NCI-H345 (cell line): ENCODE measurements at places on chromosomes 2 and 18.

DNA sequence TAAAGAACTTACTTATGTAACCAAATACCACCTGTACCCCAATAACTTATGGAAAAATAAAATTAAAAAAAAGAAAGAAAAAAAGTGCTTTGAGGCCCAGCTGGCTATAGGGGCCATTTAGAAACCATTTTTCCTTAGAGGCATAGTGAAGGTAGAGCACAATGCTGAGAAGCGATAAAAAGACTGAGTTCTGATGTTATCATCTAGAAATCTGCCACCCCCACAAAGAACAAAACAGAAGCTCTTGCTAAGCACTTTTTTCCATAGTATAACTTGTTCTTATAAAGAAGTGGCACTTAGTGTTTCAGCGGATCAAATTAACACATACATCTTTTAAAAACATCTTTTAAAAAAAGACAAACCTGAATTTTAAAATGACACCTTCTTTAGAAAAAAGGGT lies 51.4 kb downstream of the ICOS start:
- no peak for DNase-seq

DNA sequence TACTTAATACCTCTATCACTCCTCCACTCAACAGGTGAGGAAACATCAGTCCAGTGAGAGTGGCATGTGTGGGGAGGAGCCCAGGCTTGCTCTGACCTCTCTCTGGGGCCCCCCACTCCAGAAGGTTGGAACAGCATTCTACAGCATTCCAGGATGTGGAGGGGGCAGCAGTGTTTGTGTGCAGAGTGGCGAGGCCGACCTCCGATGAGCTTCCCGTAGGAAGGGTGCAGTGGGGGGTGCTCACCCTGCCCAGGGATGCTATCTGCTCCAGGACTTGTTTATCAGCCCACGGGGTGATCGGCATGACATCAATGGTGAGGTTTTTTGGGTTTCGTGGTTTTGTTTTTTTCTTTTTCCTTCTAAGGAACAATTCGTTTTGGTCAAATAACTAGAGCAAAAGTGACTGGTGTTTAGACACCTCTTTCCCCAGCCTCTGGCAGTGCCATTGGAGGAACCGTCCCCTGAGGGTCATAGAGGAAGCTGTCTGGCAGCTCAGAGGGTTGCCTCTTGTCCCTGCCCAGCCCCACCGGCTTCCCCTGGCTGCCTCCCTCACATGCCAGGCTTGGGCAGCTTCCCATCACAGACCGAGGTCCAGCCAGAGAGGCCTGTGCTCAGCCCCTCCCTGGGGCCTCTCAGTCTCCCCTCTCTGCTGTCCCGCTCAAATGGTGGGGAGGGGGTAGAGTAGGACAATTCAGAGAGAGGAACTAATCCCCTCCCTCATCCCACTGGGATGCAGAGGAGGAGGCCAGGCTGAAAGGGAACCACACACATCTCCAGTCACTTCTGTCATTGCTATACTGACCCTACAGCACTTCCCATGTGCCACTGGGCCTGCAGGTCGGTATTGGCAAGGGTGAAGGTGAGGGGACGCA lies 96.5 kb downstream of the ZFP36L2 start:
- DNase-seq: no peak

DNA sequence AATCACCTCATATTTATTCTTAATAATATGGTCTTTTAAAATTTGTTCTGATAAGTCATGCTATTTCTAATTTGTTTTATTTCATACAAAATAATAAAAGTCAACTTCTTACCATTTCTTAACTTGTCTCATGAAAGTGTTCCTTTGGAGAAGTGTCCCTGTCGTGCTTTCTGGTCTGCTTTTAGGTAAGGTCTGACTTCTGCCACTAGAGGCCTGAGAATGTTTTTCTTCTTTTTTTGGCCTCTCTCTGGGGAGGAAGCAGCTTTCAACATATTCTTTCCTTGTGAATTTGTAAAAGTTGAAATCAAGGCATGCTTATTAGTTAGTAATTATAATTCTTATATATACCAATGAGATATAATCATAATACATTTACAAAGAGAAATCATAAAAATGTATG lies 39.4 kb downstream of the MAP2 start:
- DNase-seq: no peak

- DNase-seq: no peak
Observed at GRCh38 chr2:12498704-12499103, 218.0 kb upstream of the TRIB2 start.

GRCh38 chr2:224946895-224947294 lies 95.4 kb downstream of the DOCK10 start:
- DNase-seq: no peak

DNA sequence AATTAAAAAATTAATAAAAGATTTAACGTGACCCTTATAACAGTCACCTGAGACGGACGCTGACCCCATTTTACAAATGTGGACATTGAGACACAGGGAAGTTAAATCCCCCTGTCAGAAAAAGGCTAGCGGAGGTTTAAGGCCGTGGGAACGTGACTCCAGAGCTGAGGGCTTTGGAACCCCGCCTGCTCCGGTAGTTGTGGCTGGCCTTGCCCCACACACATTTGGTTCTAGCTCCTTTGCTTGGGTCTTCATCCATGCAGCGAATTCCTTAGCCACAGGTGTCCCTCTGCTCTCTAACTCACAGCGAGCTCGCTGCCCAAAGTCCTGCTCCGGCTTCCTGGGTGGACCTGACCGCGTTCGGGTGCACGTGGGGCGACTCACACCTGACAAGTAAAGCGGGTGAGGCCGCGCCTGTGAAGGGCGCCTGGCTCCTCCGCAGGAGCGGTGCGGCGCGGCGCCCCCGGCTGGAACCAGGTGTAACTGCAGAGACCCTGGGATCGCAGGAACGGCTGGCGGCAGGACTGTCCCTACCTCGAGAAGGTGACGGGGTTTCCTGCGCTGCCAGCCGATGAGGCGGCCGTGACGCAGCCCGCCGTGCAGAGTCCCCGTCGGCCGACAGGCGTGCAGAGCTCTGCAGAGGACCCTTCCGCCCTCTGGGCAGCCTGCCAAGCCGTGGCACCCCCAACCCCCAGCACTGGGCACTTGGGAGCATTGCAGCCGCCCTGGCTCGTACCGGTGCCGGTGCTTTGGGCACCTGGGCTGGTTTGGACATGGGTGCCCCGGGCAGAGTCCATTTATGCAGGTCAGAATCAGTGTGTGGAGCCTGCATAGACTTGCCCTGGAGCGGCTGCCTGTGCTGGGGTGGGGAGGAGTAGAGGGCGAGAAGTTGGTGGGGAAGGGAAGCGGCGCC lies 2.4 kb upstream of the PROC start:
- peak; percentile 73 for DNase-seq

- DNase-seq: no peak
Observed at GRCh38 chr2:127706215-127706990, 5.1 kb downstream of the SFT2D3 start.

- DNase-seq: no peak
Observed at GRCh38 chr18:62637403-62637802, 77.9 kb upstream of the PHLPP1 start.

DNA sequence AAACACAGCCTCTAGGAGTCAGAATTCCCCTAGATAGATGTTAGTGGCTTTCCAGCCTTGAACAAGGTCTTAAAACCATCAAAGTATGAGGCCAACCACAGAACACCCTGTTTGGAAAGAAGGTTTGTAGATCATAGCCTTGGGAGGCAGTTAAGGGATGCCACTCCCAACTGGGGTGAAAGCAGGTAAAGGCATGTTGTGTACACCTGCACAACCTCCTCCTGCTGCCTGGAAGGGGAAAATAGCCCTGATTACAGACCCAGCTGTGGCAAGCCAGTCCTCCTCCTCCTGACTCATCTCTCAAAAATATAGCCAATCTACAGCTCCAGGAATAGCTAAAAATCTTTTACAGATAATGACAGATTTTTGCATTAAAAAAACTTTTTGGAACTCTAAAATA lies 108.1 kb downstream of the RBM43 start:
- DNase-seq: no peak

DNA sequence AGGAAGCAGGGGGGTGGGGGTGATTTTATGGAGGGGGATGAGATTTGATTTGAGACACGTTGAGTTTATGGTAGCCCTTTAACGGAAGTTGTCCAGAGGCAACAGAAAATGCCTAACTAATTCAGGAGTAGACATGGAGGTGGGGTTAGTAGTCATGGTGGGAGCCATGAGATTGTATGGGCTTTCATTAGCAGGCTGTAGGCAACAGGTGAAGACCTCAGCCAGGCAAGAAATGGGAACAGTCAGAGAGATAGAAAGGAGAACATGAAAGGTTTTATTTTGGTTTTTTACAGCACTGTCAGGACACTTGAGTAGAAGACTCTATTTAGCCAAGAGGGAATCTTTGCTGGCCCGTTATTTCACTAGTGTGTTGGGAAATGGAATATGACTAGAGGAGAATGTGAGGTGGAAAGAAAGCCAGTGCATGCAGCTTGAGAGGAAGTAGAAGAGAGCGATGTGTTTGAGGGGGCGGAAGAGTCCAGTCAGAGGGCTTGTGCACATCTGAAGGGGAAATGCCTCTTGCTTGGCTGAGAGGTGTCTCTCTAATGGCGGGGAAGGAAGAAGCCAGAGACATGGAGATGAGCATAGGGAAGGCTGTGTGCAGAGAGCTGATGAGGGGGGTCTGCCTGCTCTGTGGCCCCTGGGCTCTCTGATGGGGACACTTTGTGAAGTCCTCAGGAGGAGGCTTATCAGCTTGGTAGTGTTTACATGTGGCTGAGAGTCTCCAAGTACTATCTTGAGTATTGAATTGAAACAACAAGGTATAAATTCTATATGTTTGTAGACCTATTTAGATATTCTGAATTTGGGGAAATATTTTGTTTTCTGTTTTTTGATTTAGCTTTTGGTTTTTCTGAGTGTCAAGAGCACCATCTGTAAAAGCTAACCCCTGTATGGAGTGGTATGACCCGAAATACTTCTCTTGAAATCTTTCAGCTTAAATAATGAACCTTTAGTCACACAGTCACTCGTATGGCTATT lies 66.9 kb upstream of the ITM2C start:
- no peak for DNase-seq

DNA sequence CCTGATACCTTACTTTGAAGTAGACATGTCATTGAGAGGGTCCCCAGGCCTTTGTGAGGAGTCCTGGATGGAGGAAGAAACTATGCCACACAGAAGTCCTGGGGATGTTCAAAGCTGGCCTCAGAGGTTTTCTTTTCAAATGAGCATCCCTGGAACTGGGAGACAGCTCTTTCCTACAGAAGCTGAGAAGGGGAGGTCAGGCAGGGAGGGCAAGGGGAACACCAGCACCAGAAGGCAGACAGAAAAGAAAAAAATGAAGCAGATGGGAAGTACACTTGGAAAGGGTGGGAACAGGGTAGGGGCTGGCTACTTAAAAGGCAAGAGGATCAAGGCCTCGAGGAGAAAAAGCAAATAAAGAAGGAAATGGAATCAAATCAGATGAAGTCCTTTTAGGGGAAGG lies 120.0 kb downstream of the FMNL2 start:
- no peak for DNase-seq

GRCh38 chr2:119837759-119838158 lies 78.0 kb downstream of the PTPN4 start:
- DNase-seq: no peak

GRCh38 chr2:215032153-215032552 lies 106.3 kb downstream of the ABCA12 start:
- no peak for DNase-seq

GRCh38 chr2:45922577-45922988 lies 271.1 kb downstream of the PRKCE start:
- peak; percentile 86 for DNase-seq

- DNase-seq: no peak
Observed at GRCh38 chr2:178243961-178244360, 49.6 kb downstream of the OSBPL6 start.

DNA sequence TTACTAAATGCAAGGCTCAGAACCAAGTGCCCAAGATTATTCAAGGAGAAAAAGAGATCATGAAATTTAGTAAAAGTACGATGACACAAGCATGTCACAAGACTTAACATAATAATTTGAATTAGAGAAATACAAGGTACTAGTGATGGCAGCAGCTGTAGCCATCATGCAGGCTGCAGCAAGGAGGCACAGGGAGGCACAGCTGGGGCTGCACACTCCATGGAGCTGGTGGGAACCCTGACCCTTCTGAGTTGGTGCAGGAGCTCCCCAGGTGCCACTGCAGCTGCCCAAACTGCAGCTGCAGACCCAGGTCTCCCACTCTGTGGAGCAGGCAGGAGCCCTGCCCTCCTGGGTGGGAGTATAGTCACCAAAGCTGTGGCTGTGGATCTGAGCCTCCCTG lies 46.0 kb downstream of the COL3A1 start:
- no peak for DNase-seq

GRCh38 chr18:3773303-3773702 lies 323.3 kb downstream of the TGIF1 start:
- no peak for DNase-seq

- peak; percentile 92 for DNase-seq
Observed at GRCh38 chr2:109275120-109276012, 146.4 kb downstream of the SH3RF3 start.

DNA sequence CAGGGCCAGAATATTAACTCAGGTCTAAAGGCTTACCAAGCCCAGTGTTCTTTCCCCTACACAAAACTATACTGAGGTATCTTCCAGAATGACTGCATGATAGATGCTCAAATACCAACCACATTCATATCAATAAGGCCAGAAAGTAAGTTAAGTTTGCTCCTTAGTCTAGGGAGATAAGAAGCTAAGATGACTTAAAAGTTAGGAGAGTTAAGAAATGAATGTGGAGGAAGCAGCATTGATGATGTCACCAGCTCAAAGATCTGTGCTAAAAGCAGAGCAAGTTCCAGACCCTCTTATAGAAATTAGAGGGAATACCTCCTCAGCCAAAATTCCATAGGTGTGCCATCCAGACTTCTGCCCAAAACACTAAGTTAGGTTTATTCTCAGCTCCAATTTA lies 6.1 kb downstream of the PPP4R1 start:
- no peak for DNase-seq

DNA sequence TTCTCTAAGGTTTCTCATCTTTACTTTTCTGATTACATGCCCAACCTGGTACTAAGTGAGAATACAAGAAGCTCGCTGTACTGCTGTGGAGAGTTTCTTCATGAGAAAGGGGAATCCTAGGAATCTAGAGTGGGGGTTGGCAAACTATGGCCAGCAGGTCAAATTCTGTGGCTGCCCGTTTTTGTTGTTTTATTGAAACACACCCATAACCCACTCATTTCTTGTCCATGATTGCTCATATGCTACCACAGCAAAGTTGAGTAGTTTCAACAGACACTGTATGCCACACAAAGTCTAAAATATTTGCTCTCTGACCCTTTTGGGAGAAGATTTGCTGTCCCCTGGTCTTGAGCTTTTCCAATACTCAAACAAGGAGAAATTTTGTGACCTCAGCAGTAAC lies 58.8 kb downstream of the C2orf74 start:
- no peak for DNase-seq

- no peak for DNase-seq
Observed at GRCh38 chr2:154758871-154759270, 60.4 kb downstream of the KCNJ3 start.

DNA sequence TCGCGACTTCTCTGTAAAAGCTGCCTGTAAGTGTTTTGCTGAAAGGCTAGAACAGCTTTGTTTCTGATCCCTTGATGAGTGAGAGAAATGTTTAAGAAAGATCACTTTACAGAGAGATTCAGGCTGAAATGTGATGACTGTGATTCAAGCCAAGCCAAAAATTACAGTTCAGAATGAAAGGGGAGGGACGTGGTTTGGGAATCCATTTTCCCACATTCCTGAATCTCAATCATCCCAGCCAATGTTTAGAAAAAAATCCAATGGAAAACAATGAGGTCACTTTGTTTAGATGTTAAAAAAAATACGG lies 416.7 kb downstream of the ARHGAP15 start:
- DNase-seq: no peak
